ENCODE measurements at places on chromosomes 4 and X.

DNA sequence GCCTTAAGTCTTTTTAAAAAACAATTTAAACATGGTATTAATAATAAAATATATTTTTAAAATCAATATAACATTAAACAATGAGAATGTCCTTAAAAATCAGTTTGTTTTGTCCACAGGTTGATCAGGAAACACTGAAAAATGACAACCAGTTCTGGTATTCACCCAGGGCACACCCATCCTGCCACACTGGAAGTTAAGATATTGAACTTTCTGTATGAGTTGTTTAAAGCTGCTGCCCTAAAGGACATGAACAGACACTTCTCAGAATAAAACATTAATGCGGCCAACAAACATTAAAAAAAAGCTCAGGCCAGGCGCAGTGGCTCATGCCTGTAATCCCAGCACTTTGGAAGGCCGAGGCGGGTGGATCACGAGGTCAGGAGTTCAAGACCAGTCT is 15.0 kb upstream of the HOPX start:
- no peak for DNase-seq

DNA sequence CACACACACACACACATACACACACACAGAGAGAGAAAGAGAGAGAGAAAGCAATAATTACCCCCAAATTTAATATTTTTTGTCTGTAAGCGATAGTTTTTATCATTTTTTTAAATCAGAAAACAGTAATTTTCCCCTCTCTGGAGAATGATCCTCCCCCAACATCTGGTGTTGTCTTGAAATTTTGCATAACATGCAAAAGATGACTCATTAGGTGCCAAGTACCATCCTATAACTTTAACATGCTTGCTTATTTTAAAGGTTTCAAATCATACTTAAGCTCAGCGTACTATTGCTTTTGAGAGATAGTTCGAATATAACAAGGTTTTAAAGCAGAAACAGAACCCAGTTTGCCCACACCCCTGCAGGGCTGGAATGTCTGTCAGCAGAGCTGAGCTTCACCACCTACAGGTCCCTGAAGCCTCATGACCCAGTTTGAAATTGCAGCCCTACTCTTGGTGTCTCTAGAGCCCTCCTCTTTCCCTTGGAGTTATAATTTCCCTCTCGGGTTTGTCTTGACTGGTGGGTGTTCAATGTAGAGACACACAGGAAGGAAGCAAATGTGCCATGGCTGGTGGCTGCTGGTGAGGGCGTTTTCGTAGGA is 175.0 kb upstream of the HS3ST1 start:
- no peak for DNase-seq

DNA sequence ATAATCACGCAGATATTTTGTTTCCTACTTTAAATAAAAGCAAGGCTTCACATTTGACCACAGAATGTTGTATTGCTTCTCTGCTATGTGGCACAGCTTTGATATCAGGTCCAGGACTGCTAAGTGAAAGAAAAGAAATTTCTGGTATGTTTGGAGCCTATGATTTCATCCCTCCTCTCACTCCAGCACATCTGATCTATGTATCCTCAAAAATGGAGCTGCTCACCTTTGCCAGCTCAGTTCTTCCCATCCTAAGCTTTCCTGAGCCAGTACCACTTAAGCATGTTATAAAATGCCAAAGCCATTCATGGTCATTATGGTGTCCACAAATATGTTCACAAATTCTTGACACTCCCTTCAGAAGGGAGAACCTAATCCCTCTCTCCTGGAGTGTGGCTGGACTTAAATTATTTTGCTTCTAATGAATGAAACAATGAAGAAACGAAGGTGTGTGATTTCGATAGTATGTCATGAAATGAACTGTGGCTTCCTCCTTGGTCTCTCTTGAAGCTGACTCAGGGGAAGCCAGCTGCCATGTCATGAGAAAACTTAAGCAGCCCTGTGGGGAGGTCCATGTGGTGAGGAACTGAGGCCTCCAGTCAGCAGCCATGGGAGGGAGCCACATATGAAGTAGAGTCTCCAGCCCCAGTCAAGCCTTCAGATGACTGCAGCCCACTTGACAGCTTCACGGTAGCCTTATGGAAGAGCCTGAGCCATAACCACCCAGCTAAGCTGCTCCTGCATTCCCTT is 207.7 kb downstream of the MGST2 start:
- no peak for DNase-seq

GRCh38 chrX:138638996-138639395 is 72.5 kb downstream of the FGF13 start:
- no peak for DNase-seq

DNA sequence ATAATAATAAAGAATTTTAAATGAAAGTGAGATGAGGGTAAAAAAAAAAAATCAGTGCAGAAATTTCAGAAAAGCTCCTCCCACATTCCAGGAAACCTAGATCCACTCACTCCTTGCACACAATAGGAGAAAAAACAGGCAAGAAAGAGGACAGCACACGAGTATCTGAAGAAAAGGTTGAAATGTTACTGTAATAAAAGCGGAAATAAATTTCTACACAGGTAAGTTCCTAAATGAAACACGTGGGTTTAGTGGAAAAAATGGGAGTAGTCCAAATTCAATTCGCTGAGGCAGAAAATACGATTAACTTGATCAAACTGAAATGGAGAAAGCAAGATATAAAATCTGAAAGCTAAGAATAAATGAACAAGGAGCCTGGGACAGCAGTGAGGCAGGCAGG is 2.0 kb upstream of the ACE2 start:
- no peak for DNase-seq

DNA sequence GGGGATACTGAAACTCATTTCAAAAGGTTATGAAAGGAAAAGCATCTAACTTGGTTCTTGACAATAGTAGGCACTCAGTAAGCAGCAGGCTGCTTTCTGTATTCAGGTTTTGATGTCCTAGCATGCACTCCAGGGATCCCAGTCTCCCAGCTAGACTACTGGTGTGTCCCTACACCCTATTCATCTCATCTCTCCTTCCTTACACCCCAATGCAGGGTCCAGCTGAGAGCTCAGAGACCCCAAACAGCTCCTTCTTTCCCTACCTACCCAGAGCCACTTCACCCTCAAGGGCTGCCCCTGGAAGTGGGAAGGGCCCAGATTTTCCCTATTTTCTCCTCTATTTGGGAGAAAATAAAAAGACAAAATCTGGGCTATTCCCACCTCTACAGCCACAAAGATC is 1.6 kb upstream of the EFNB1 start:
- DNase-seq: no peak

DNA sequence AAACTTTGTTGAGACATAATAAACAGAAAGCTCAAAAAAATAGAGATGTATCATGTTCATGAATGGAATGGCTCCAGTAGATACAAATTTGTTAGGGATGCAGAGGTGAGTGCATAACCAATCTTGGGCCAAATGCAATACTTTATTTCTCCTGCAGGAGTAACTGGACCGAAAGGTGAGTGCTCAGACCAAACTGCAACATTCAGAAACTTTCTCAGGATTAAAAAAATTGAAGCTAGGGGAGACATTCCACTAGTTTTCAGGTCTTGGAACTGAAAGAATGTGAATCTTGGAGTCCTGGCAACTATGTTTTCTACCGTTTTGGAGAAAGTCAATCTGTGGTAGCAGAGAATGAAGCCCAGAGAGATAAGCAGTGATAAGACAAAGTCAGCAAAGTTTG is 21.2 kb upstream of the LCORL start:
- no peak for DNase-seq

GRCh38 chrX:146144039-146144438 is 326.4 kb downstream of the SLITRK2 start:
- no peak for DNase-seq

- DNase-seq: no peak
Observed at GRCh38 chr4:67452100-67452845, 93.0 kb downstream of the CENPC start.

DNA sequence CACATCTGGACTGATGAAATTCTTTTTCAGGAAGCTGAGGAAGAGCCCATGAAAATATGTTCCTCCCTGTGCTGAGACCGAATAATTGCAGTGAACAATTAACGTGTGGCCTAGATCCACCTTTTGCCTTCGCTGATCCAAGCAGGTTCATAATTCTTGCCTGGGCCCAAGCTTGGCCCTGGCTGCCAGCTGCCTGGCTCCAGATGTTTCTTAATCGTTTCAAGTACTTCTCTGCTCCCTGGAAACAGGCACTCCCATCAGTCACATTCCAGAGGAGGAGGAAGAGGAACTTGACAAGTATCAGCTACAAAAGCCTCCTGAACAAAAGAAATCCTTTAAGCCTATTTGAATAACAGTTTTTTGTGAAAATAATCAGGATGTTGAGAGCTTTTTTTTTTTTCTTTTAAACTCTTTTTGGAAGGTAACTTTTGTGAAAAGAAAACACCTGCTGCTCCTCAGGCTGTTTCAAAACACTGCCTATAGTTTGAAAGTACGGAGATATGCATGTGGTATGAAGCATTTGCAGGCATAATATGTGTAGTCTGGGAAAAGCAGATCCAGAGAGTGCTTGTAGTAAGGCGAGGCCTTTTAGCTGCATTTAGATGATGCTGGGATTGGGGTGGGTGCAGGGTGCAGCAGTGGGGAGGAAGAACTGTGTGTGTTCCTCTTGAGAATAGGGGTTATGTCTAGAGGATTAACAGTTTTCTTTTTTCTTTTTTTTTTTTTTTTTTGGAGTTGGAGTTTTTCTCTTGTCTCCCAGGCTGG is 154.4 kb downstream of the PTTG2 start:
- no peak for DNase-seq

GRCh38 chr4:11799196-11799595 is 370.5 kb upstream of the HS3ST1 start:
- DNase-seq: no peak

GRCh38 chrX:80808881-80809411 is 731 bp downstream of the BRWD3 start:
- DNase-seq: no peak

All from amygdala (tissue), 56 donors.